Astrocyte (in vitro differentiated cells and primary cell): ENCODE measurements at places on chromosomes 6 and 20. TPM values are rescaled to one million over a fixed set of nuclear protein-coding genes. Genes with fewer than 3 reads are reported as not detected.
A peak's percentile ranks its signal among the peaks of the same experiment; 100 is the strongest.

Gene MYT1
- 0.17 TPM in 1 of 2 replicates, not detected in the other for total RNA-seq

Gene TP53TG5
- not detected in 2 replicates for total RNA-seq

GRCh38 chr20:3233131-3233990 lies 5.6 kb downstream of the SLC4A11 start:
- DNase-seq: no peak

GRCh38 chr6:22829070-22829469 lies 259.7 kb downstream of the HDGFL1 start:
- no peak for DNase-seq

DNA sequence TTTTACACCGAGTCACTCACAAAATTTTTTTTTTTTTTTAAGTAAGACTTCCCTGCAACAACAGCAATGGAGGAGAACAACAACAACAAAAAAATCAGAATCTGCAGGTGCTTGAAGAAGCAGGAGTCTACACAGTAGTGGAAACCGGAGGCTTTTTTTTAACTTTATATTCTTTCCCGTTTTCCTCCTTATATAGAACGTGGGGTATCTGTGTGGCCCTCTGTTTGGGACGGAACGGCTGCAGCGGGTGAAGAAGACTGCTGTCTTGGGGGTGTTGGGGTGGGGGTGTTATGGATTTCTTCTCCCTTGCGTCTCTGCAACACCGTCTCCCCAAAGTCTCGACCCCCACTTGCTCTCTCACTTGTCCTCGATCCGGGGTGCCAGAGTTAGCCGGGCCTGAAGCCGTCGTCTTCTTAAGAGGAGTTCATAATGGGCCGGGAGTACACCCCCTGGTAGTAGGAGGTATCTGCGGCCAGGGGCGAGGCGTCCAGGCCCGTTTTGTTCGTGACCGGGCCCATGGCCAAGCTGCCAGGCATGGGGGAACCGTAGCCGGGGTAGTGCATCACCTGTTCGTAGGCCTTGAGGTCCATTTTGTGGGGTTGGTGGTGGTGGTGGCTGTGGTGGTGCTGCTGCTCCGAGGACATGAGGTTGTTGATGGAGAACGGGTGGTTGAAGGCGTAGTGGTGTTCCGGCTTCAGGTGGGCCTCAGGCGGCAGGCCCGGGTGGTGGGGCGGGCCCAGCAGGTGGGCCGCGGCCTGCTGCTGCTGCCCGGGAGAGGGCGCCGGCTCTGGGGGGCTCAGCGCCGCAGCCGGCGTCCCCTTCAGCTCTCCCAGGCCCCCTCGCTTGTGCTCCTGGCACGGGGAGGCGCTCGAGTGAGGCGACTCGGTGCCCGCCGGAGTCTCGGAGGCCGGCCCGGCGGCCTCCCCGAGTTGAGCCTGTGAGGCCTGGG lies 2.7 kb downstream of the FOXA2 start:
- DNase-seq: no peak

DNA sequence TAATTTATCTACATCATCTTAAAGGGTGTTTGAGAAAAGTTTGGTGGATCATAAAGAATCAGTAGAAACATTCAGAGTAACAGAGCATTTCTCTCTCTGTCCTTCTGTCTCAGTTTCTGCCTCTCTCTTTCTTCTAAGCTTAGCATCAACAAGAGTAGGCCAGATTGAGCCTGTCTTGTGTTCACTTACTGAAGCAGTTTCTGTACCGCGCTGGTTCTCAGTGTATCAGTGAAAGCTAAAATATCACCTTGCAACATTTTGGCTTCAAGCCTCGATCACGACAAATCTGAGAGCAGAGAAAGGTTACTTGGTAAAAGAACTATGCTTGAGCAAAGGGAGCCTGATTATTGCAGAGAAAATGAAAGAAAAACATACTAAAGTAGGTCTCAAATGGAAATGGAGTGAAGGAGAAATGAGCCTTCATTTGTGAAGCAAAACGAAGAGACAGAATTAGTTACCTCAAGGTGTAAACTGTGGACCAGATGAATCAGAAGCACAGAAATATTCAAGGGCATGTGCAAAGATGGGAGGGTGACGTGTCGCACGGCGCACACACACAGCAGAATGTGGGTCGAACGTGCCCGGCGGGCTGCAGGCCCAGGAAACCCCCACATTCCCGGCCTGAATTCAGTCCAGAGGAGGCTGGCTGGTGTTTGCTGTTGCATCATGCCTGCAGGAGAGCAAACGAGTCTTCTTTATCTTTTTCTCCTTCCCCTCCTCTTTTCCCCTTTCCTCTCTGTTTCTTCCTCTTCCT lies 509.3 kb downstream of the QKI start:
- no peak for DNase-seq

DNA sequence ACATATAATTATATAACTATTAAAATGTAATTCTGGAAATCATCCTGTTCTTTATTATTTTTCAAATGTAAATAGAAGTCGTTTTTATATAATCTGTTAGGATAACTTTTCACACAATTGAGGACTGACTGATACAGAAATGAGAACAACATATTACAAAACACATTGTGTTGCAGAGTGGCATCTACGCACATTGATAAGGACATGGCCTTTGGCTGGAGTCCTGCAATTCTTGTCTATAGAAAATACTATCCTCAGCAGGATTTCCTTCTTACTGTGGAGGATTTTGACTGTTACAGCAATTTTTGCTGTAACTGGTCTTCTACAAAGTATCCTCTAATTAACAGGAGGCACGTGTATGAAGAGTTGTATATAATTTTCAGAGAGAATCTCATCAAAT lies 19.8 kb downstream of the SH3BGRL2 start:
- no peak for DNase-seq

GRCh38 chr6:159450815-159451465 lies 242.1 kb downstream of the SOD2 start:
- peak; percentile 47 for DNase-seq

GRCh38 chr6:169999367-169999766 lies 247.9 kb downstream of the ERMARD start:
- no peak for DNase-seq
